ENCODE measurements at places on chromosomes 16 and 17.

DNA sequence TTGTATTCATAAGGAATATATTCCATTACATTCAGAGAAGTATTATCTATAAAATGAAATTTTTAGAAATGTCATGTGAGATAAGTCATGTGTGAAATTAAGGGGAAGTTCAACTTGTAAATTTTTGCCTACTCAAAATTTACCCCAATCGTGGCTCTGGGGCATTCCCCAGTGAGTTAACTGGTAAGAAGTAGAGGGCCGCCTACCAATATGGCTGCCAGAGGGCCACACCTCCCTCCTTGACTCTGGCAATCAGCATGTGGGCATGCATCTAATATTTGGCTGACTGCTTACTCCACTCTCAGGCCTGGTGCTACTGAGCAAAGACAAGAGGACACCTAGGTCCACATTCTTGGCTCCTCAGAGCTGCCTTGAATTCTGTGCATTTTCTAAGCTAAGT lies 39.7 kb upstream of the CNTNAP4 start:
- no peak for DNase-seq

- no peak for DNase-seq
These were observed 7.4 kb downstream of the GLIS2 start for GRCh38 chr16:4323071-4323844.

DNA sequence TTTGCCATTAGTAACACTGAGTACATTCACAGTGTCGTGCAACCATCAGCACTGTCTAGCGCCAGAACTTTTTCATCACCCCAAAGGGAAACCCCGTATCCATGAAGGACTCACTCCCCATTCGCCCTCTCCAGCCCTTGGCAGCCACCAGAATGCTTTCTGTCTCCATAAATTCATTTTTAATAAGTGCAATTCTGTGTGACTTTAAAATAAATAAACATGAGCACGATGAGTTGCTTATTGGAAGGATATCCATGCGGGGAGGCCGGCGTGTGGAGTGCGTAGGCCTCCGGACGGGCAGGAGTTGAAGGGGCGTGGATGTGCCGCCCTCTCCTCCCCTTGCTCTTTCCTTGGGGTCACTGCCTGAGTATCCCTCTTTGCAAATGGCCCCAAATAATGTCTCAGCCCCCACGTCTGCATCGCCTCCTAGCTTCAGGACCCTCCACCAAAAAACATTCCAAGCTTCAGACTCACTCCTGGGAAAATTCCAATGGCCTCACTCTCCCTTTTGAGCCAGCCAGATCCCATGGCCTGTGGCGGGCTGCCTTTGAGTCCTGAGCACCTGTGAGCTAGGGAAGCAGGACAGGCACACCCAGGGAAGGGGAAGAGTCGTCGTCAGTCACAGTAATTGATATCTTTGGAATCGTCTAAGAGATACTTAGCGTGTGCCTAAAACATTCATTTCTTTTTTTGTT lies 306.3 kb downstream of the SEC14L1 start:
- no peak for DNase-seq

- DNase-seq = no peak
These were observed 30.9 kb upstream of the DYNLRB2 start for GRCh38 chr16:80509872-80510271.

GRCh38 chr16:56604966-56605365 lies 3.4 kb upstream of the MT2A start:
- no peak for DNase-seq

GRCh38 chr16:2473999-2474876 lies 689 bp upstream of the TBC1D24 start:
- no peak for DNase-seq

GRCh38 chr16:67528870-67529581 lies 397 bp downstream of the RIPOR1 start:
- DNase-seq = no peak

DNA sequence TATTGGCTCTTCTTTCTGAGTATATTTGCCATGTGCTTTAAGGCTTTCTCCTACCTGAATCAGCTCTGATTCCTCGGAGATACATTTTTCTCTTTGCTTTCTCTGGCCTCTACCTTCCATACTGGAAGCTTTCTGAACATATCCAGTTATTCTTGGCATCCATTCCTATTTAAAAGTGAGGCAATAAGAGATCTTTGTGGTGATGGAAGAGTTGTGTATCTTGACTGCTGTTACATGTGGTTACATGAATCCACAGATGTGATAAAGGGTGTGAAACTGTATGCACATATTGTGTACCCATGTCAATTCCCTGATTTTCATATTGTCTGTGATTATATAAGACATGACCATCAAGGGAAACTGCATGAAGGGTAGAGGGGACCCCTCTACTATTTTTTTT lies 24.4 kb downstream of the UBE2O start:
- DNase-seq = no peak

GRCh38 chr16:57148481-57148880 lies 37.4 kb downstream of the PSME3IP1 start:
- no peak for DNase-seq

GRCh38 chr17:65902831-65903522 lies 289.0 kb downstream of the CEP112 start:
- no peak for DNase-seq

DNA sequence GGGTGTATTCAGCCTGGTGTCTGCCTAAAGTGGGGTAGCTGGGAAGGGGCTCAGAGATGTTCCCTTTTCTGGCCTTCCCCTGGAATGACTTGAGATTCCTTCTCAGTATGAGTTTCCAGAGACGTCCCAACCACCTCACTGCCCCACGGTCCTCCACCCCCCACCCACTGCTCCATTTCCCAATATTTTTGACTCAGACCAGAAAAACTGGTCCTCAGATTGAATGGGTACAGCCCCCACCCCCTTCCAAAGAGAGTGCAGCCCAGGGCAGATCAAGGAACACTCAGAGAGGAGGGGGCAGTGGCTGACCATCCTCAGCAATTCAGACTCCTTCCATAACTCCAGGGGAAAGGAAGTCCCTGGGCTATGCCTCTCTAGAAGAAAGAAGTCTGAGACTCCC lies 3.2 kb downstream of the ACLY start:
- no peak for DNase-seq

DNA sequence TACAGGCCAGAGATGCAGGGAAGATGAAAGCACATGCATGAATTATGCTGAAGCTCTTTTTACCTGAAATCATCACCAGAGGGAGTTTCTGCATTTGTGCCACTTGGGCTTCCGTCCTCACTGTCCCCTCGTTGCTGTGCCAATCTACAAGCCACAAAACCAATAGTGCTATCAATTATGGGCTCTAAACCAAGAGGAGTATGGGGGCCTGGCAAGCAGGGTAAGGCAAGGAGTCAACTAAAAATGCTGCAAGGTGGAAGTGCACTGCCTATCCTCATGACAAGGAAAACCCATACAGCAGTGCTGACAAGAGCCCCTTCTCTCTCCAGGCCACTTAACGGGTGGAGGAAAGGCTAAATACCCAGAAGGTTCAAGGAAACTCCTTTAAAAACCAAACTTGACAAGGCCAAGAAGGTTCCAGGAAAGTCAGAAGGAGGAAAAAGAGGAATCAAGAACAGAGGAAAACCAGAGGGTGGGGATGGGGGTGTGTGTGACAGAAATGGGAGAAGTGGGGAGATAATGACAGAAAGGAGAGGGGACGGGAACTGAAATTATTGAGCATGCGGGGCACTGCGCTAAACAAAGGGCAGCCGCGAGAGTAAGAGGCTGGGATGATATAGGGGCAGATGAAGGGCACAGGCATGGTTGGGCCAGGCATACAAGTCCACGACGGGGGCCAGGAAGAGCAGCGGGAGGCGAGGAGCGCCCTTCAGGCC lies 674 bp downstream of the C17orf75 start:
- peak; percentile 12 for DNase-seq

DNA sequence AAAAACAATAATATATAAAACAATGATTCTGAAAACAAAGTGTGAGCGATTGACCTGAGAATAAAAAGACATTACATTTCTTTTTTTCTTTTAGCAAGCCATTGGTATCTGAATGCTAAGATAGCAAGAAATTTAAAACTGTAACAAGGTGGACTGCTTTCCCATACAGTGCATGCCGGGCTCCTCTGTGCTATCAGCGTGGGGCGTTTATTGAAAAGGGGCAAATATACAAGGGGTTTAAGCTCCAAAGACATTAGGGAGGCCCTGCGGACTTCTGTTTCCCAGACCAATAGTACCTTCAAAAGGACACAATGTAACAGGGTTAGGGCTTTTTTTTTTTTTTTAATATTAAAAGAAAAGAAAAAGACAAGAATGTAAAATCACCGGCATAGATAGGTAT lies 261.3 kb downstream of the ZFHX3 start:
- no peak for DNase-seq

DNA sequence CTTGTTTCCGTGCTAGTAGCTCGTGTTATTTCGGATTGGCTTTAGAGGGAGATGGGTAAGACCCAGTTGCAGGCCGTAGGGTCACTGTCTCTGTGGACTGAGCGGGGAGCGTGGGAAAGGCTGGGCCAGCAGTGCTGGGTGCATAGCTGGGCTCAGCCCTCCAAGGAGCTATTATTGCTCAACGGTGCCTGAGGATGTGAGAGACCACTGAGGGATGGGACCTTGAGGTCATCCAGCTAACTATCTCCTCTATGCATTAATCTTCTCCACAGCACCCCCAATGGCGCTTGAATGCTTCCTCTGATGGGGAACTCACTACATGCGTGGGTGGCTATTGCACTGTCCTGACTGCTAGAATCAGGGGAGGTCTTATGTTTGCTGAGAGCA lies 126.1 kb upstream of the FOXF1 start:
- DNase-seq = no peak

- peak; percentile 90 for DNase-seq
These were observed 36.1 kb downstream of the RNF112 start for GRCh38 chr17:19447085-19447583.

GRCh38 chr17:28904800-28905199 lies 1.9 kb upstream of the DHRS13 start:
- DNase-seq = no peak

DNA sequence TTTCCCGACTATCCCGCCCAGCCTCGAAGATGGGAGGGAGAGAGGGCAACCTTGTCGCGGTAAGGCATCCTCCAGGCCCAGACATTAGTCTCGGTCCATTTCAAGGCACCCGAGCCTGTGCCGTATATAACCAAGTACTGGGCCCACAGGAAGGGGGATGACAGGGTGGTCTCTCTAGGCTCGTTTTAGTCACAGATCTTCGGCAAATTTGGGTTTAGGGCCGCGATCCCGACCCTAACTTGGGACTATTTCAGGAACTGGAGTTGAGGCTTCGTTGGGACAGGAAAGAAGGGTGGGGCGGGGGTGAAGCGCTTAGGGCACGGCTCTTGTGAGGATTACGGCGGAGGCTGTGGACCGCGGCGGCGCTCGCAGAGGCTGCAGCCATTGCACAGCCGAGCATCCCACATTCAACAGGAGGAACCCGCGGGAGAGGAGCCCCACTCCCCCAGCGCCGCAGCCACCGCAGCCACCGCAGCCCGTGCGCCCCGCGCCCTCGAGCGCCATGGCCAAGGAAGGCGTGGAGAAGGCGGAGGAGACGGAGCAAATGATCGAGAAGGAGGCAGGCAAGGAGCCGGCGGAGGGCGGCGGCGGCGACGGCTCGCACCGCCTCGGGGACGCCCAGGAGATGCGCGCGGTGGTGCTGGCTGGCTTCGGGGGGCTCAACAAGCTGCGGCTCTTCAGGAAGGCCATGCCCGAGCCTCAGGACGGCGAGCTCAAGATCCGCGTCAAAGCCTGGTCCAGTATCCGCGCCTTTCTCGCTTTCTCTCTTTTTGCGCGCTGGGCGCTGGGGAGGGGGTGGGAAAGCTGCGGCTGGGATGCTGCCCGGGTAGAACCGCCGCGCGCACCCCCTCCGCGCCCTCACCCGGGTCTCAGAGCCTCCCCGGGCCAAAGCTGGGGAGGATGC lies at the start of gene VAT1L:
VAT1L (plus strand) TSS at position 384 of the 904 bp plus-strand sequence; CDS start at position 503, 119 bp downstream.
- DNase-seq = no peak

DNA sequence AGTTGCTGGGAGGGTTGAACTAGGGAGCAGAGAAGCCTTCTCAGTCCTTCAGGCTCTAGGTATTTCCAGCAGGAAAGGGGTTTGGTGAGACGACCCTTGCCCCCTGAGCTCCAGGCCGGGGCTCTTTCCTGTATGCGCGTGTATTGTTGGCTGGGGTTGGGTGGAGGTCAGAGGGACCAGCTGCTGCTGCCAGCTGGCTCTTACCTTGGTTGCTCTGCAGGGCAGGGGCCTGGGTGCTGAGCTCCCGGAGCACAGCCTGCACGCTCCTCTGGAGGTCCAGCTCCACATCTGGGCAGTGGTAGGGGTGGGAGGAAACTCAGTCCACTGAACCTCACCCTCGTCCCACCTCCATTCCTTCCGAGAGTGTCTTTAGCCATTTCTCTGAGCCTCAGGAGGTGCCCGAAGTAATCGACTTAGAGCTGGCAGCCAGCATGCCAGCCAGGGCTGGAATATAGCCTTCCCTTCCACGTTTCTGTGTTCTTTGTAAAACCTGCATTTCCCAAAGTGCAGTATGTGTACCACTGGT lies 28.0 kb downstream of the PIK3R6 start:
- no peak for DNase-seq

DNA sequence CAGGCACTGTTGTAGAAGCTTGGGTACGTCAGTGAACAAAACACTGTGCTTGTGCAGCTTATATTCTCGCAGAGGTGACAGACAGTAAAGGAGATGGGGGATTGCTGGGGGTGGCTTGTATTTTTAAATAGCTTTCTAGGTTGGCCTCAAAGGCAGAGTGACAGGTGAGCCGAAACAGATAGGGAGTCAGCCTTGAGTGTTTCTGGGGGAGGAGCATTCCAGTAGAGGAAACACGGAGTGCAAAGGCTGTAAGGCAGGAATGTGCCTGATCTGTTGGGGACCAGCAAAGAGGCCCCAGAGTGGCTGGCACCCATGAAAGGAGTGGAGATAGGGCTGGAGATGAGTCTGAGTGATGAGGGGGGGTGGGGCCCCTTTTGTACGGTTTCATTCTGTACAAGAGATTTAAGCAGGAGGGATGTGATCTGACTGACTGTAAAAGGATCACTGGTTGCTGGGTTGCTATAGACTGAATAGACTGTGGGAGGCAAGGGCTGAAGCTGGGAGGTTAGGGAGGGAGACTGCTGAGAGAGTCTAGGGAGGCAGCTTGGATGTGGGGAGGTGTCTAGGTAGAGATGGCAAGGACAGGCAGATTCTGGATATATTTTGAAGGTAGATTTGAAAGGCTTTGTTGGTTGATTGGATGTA lies 15.2 kb downstream of the NUP93 start:
- DNase-seq = no peak

- DNase-seq = no peak
These were observed 76.7 kb downstream of the HLF start for GRCh38 chr17:55341432-55341831.

- DNase-seq = no peak
These were observed 11.8 kb downstream of the STXBP4 start for GRCh38 chr17:54980375-54980774.

DNA sequence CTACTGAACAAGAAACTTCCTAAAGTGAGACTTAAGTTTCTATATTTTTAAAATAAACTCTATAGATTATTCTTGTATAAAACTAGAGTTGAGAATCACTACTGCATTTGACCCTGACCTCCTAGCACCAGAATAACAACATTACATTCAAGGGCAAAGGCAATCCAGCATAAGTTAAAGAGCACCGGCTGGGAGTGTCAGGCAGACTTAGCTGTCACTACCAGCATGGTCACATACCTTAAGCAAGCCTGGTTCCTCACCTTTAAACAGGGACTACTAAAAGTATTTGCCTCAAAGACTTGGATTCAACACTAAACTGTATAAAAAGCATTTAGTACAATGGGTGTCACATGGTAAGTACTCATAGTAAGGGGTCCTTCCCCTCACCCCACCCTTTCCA lies 90.4 kb downstream of the SSH2 start:
- DNase-seq = no peak
